ENCODE measurements at places on chromosomes 3 and 15.

GRCh38 chr3:52225452-52226228, at the start of gene TLR9:
Gene TLR9, minus strand, starts transcription at chr3:52225645. Its CDS starts 116 bp downstream, at chr3:52225529.
- no peak for DNase-seq

GRCh38 chr3:117356091-117356705, 646.6 kb downstream of the TUSC7 start:
- DNase-seq, result no peak

- DNase-seq, result peak; percentile 45
These were observed 795 bp upstream of the SCAANT1 start for GRCh38 chr3:63912768-63913588.

DNA sequence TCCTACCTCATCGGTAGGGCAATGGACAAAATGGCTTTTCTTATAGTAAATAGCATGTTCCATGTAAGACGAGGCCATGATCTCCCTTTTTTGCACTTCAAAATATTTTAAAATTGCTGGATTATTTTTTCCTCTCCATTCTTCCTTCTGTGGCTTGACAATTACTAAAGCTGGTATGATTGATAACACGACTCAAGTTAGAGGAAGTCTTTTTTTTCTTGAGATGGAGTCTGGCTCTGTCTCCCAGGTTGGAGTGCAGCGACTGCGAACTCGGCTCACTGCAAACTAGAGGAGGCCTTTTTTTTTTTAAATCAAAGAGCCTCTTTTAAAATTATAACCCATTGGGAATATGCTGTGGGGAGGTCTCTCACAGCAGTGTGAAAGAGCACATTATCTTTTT, 124.5 kb upstream of the TBL1XR1 start:
- DNase-seq, result no peak

Measured in T-helper 2 cell (primary cell).